ENCODE measurements at places on chromosomes 12 and 14.

GRCh38 chr12:54439521-54440255 is 20.6 kb upstream of the ITGA5 start:
- peak; percentile 67 for DNase-seq

DNA sequence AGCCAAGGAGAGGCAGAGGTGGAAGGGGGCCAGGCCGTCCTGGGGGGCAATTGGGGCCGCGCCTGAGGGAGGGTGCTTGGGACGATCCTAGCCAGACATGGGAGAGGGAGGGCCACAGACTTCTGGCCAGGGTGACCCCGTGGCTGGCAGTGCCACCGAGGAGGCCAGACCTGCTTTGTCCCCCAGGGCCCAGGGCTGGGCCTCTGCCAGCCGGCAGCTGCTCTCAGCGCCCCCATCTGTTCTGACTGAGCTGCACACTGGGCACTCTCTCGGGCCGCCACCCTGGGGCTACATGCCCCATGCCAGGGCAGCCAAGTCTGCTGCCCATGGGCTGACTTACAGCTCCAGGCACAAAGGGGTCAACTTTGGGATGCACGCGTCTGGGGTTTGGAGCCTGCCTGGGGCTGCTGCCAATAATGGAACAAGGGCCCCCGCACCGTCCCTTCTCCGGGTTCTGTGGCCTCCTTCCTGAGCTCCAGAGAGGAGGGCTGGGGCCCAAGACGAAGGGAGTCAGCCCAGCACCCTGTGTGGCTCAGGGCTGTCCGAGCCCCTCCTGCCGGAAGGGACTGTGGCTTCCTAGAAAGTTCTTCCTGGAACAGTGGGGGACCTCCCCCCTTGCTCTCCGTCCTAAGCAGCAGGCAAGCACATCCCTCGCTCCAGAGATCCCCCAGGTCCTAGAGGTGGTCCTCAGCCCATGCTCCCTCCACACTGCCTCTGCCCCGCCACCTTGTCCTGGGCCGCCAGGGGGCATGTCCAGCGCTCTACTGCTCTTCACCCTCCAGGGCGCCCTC is 1.1 kb downstream of the ADSS1 start:
- DNase-seq: no peak

DNA sequence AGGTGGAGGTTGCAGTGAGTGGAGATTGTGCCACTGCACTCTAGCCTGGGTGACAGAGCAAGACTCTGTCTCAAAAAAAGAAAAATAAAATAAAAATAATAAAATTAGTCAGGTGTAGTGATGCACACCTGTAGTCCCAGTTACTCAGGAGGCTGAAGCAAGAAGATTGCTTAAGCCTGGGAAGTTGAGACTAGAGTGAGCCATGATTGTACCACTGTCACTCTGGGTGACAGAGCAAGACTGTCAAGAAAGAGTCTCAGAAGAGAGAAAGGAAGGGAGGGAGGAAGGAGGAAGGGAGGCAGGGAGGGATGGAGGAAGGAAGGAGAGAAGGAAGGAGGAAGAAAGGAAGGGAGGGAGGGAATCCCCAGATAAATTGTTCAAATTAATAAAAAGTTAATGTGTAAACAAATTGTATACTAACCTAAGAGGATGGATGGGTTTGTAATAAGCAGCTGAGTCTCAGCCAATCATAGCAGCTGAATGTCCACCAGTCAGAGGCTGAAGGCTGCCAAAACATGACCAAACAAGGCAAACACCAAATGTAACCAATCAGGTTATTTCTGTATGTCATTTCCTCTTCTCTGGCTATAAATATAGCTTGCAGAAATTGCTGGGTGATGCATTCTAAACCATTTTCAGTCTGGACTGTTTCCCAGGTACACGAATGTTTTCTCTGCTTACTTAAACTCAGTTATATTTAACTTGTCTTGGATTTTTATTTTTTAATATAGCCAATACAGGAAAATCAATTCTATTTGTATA is 6.1 kb upstream of the CDCA4 start:
- no peak for DNase-seq

DNA sequence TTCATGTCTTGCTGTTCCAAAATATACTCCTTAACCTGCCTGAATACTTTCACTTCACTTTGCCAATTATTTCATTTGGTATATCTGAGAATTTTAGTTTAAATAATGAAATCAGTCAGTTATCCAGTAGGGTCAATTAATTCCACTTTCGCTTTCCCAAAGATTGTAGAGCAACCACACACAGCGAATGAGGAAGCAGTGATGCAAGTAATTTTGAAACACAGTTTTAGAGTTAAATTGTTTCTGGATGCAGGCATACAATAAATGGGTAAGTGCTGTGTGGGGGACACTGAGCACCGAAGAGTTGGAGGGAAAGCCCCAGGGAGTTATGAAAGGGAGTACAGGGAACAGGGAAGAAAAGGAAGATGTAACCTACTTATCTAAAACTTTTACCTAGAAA is 62.8 kb downstream of the TSHR start:
- no peak for DNase-seq

- no peak for DNase-seq
Observed at GRCh38 chr14:41597647-41598046, 9.0 kb upstream of the LRFN5 start.

- no peak for DNase-seq
Observed at GRCh38 chr12:65830305-65830704, 6.0 kb downstream of the HMGA2 start.
